ENCODE measurements at places on chromosomes 1 and 21.

DNA sequence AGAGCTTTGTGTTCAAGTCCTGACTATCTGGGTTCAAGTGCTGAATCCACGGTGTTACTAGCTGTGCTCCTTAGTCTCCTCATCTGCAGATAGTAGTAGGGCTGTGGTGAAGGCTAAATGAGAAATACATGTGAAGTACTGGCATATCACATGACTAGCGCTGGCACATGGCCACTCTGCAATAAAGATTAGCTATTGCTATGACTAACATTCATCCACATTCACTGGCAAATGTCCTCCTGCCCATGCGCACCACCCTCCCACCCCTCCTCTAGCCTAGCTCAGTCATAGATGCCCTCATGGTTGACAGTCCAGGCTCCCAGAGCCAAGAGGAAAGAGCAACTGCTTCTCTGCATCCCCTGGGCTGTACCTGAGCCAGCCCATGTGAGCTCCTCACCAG is 8.5 kb upstream of the COL8A2 start:
- DNase-seq: peak; percentile 79

DNA sequence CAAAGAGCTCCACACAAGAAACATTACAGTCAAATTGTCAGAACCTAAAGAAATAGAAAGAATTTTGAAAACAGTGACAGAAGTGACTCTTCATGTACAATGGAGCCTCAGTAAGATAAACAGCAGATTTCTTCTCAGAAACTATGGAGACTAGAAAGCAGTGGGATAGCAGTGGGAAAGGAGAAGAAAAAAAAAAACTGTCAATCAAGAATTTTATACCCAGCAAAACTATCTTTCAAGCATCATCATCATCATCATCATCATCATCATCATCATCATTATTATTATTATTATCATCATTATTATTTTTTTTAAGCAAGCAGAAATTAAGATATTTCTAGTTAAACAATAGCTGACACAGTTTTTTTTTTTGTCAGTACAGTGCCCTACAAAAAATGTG is 24.2 kb downstream of the CEP170 start:
- DNase-seq: peak; percentile 21

- DNase-seq: no peak
Observed at GRCh38 chr21:41611441-41611840, 103.5 kb upstream of the TMPRSS2 start.

- no peak for DNase-seq
Observed at GRCh38 chr1:31683997-31684396, 19.8 kb downstream of the COL16A1 start.

DNA sequence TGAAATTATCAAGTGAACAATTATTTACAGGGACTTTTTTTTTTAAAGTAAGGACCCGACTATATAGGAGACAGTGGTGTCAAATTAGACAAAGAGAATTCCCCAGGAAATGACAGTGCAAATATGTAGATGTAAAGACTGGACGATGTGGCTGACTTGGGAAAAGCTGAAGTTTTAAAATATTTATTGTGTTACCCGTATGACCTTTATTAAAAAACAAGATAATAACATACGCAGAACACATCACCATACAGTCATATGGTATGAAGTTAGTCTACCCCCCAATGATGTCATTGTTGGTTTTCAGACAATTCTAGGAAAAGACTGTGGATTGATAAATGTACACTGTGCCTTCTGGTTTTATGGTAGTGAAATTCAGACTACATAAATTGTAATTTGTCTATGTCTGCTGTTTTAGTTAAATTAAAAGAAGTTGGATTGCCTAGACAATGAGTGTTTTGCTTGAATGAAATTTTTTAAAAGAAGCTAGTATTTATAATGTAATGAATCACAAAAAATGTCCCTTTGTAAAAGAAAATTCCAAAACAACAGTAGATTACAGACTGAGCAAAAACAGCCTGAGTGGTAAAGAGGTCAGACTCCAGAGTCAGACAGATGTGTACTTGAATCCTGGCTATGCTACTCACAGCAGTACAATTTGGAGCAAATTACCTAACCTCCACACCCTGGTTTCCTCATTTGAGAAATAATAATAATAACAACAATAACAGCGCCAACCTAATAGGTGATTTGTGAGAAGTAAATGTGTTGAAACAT is 15.5 kb upstream of the PDC start:
- no peak for DNase-seq

GRCh38 chr21:15354516-15354915 is 289.7 kb upstream of the NRIP1 start:
- no peak for DNase-seq

- DNase-seq: peak; percentile 66
Observed at GRCh38 chr1:187001198-187001889, 172.6 kb downstream of the PLA2G4A start.

GRCh38 chr1:38006008-38006828 is 904 bp upstream of the FHL3 start:
- no peak for DNase-seq

GRCh38 chr21:17903929-17904639 is 84.9 kb upstream of the C21orf91 start:
- no peak for DNase-seq

- DNase-seq: no peak
Observed at GRCh38 chr1:12069623-12070244, 6.6 kb downstream of the TNFRSF8 start.

GRCh38 chr21:45854690-45855247 is 126.8 kb upstream of the COL6A1 start:
- no peak for DNase-seq

- DNase-seq: no peak
Observed at GRCh38 chr1:220315070-220315839, 43.0 kb upstream of the RAB3GAP2 start.

GRCh38 chr1:25767437-25767770 is 32.6 kb upstream of the SELENON start:
- DNase-seq: no peak

DNA sequence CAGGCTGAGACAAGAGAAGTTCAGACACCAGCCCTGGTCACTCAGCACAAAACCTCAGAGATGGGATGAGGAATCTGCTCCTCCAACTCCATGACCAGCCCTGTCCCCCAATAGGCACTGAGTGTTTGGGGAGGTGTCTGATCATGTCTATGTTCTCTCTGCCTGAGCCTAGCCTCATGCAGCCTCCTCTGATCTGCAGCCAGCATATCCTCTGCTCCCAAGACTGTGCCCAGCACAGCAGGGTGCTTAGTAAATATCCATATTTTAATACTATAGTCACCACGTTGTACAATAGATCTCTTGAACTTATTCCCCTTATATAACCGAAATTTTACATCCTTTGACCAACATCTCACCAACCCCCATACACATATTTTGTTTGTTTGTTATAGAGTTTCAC is 202.9 kb downstream of the MATN1 start:
- DNase-seq: no peak

GRCh38 chr1:1024771-1025699 is 5.1 kb downstream of the AGRN start:
- DNase-seq: no peak

- peak; percentile 19 for DNase-seq
Observed at GRCh38 chr1:81126989-81127581, 673.6 kb upstream of the ADGRL2 start.

DNA sequence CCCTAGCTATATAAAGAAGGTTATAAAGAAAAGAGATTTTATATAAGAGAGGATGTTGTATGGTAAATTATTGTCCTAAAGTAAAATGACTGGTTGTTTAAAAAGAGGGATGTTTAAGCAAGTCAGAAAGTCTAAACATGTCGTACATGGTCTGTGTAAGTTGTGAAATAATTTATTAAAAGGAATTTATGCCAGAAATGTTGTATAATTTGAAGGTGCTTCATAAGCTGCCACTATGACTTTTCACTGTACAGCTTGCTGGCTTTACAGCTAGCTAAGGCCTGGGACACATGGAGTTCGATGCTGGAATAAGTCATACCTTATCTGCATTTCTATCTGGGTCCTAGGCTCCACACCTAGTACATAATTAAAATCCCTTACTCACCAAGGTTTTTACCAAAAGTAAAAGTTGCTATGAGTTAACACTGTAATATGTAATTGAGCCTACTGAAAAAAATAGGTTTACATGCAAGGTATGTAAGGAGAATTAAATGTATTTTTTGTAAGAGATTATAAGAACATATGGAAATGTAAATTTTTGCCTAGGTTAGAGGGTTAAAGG is 59.0 kb upstream of the EDEM3 start:
- DNase-seq: no peak

DNA sequence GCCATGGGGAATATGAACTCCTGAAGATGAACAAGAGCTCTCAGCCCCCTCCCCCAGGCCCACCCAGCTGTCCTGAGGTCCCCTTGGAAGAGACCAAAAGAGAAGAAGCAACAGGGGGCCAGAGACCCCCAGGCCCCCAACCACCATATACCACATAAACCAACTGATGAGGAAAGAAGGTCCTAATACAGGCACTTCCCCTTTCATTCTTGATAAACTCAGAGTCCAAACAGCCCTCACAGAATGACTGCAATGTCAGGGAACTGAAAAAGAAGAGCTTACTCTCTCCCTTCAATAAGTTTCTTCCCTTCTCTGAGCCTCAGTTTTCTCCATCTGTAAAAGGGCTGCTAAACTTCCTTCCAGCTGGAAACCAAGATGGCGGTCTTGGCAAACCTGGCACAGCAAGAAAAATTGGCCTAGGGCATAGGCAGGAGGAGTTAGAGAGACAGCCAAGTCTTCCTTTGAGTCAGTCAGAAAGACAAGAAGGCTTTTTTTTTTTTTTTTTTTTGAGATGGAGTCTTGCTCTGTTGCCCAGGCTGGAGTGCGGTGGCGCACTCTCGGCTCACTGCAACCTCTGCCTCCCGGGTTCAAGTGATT is 90.5 kb downstream of the VWA5B1 start:
- DNase-seq: no peak

GRCh38 chr1:113416496-113416895 is 26.2 kb downstream of the MAGI3 start:
- DNase-seq: peak; percentile 22

- no peak for DNase-seq
Observed at GRCh38 chr1:16318555-16318954, 33.7 kb downstream of the FBXO42 start.

DNA sequence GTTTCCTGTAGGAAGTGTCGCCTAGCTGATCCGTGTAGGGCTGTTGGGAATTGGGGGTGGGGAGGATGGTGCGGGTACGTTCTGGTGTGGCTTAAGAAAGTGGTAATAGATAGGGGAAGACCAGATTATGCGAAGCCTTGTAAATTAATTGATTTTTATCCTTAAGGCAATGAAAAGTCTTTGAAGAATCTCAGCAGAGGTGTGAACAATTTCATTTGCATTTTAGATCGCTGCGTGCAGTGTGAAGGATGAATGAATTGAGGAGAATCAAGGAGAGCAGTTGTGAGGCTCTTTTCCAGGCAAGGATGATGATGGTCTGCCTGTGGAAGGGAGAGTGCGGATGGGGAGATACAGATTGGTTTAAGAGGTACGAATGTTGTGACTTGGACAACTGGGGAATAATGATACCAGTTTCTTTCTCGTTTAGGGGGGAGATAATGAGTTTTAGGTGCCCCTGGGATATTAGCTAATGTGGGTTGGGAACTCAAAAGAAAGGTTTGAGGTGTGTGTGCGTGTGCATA is 813 bp upstream of the DEDD start:
- no peak for DNase-seq

DNA sequence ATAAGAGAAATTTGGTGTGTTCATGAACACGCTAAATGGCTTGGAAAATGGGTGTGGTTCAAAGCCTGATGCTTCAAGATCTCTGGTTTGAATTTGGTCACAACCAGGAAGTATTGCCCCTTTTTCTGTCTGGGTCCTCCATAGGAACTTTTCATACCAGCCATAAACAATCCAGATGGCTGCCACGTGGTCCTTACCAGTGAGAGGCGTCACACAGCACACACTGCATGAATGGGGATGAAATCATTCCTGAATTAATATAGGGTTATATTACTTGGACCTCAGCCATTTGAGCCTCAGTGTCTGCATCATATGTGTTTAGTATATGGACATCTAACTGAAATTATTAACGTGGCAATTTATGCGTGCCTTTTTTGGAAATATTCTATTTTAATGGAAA is 64.0 kb downstream of the PRRX1 start:
- DNase-seq: no peak

- no peak for DNase-seq
Observed at GRCh38 chr21:39575775-39576174, 37.0 kb upstream of the B3GALT5 start.

GRCh38 chr1:4425892-4426291 is 228.5 kb upstream of the AJAP1 start:
- peak; percentile 41 for DNase-seq

DNA sequence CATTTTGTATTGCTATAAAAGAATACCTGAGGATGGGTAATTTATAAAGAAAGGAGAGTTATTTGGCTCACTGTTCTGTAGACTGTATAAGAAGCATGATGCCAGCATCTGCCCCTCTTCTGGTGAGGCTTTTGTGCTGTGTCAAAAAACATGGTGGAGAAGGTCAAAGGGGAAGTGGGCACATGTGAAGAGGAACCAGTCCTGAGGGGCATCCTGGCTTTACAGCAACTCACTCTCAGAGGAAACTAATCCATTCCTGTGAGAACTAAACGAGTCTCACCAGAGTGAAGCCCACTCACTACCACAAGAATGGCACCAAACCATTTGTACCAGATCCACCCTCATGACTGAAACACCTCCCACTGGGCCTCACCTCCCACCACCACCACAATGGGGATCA is 18.8 kb upstream of the SELP start:
- no peak for DNase-seq

DNA sequence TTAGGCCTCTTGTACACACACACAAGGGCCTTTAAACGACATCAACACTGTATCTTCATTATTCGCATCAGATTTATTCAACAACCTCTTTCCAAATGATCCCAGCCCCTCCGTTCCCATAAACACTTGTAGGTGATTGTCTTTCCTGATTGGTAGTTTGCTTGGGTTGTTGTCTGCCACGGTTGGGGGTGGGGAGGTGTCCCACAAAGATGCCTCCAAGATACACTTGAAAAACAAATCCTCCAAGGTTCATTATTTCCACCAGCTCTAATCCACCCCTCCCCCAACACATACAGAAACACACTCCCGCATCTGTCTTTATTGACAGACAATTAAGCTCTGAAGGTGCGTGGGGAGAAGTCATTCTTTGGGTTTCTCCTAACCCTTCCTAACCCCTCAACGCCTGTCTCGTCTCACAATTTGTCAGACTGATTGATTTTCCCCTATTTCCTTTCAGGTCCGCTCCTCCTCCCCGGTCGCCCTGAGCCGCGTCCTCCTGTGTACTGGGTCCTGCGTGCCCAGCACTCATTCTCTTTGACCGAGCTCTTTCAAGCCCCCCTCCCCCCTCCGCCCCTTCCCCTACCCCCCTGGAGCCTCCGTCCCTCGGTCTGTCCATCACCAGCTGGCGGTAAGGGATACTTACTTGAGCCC is 1.4 kb downstream of the WDR26 start:
- peak; percentile 22 for DNase-seq

GRCh38 chr1:98172578-98172977 is 251.7 kb upstream of the DPYD start:
- DNase-seq: no peak

- DNase-seq: no peak
Observed at GRCh38 chr1:70485624-70486023, 74.6 kb downstream of the CTH start.

DNA sequence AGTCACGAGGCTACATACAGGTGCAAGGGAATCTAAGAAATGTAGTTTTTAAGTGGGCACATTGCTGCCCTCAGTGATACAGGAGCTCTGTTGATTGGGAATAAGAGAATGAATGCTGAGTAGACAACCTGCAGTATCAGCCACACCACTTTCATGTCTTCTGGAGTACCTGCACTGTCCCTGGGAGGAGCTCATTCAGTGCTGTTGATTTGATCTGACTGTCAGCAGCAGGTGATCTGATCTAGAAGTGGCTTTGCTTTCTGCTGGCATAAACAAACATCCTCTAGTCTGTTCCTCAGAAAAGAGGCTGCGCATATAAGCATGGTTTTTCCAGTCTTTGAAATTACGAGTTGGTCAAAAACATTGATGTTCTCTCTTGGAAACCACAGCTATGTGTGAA is 35.5 kb upstream of the LRRC52 start:
- no peak for DNase-seq

Measured in A673 (cell line).